AG04449 (cell line): ENCODE measurements at places on chromosomes 16 and 17.

DNA sequence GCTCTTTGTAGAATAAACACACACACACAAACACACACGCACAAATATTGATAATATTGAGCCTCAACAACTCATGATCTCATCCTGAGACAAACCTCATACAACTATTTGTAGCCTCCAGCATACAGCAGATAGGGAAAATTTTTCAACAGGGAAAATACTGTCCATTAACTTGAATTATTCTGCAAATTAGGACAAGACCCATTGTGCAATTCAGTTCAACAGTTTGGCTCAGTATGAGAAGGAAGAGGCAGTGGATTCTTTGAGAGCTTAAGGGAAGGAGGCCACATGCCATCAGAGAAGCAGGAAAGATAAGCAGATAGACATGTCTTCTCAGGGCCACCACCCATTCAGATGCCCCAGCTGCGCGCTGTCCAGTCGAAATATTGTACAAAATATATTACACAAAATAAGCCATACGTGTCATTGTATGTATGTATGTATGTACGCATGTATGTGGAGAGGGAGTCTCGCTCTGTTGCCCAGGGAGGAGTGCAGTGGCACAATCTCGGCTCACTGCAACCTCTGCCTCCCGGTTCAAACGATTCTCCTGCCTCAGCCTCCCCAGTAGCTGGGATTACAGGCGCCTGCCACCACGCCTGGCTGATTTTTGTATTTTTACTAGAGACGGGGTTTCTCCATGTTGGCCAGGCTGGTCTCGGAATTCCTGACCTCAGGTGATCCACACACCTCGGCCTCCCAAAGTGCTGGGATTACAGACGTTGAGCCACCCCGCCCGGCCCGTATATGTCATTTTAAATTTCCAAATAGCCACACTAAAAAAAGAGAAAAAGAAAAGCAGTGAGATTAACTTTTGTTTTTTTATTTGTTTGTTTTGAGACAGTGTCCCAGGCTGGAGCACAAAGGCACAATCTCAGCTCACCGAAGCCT, 1.8 kb downstream of the ZC3H7A start:
- no peak for DNase-seq

DNA sequence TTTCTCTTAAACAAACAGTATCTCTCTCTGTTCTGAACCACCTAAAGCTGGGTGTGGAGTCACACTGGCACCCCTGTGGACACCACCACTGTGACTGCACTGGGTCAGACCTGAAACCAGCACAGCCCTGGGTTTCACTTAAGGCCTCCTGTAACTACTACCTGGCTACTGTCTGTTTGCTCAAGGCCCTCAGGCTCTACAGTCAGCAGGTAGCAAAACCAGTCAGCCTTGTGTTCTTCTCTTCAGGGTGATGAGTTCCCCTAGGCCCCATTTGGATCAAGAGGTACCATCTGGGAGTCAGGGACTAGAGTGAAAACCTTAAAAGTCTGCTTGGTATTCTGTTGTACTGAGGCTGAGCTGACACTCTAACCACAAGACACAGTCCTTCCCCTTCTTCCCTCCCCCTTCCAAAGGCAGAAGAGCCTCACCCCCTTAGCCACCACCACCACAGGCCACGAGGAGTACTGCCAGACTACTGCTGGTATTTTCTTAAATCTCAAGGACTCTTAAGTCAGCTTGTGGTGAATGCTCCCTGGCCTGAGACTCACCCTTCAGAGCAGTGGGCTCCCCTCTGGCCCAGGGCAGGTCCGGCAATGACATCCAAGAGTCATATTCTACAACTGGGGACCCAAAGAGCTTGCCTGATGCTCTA, 153.2 kb upstream of the MON1B start:
- no peak for DNase-seq

DNA sequence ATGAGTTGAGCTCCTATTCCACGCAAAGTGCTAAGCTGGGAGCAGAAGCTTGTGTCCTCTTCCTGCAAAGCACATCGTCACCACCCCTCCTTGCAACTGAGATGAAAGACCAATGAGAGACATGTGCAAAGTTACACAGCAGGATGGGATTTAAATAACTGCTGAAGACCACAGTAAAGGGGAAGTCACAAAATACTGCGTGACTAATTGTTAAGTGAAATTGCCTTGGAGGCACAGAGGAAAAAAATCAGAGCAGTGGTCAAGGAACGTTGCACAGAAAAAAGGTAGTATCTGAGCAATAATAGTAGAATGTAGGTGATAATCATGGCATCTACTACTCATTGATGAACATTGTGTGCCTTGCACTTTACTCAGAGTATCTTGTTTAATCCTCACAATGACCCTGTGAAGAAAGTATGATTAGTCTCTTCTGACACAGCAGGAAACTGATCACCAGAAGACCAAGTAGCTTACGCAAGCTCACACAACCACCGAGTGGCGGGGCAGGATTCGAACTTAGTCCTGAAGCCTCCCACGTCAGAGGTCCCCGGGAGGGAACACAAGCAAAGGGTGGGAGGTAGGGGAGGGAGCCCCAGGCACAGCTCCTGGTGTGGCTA, 15.4 kb upstream of the MYO18A start:
- no peak for DNase-seq

DNA sequence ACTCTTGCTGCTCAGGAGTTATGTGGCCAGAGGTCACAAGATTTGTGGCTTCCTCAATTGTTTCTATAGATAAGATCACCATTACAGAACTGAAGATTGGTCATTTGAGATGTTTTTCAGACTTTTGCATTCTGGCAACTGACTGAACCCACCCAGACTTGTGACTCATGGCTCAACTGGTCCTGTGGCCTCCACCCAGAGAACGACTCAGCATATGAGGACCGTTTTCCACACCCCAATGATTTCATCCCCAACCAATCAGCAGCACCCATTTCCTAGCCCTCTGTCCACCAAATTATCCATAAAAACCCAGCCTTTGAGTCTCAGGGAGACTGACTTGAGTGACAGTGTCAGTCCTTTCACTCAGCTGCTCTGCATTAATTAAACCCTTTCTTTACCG, 143.2 kb upstream of the ASIC2 start:
- DNase-seq = no peak

- DNase-seq = no peak
These were observed 45.9 kb upstream of the MGAT5B start for GRCh38 chr17:76822184-76822778.

GRCh38 chr16:89589241-89589926, 13.8 kb downstream of the CPNE7 start:
- DNase-seq = no peak

GRCh38 chr17:50262001-50262794, 12.1 kb upstream of the TMEM92 start:
- no peak for DNase-seq

GRCh38 chr17:28372203-28372944, 880 bp downstream of the SARM1 start:
- DNase-seq = no peak

GRCh38 chr17:15266325-15267125, 1.4 kb upstream of the PMP22 start:
- DNase-seq = no peak
